ENCODE measurements at places on chromosomes 11 and 22.

GRCh38 chr11:47571895-47572294 is 6.5 kb downstream of the PTPMT1 start:
- no peak for DNase-seq

DNA sequence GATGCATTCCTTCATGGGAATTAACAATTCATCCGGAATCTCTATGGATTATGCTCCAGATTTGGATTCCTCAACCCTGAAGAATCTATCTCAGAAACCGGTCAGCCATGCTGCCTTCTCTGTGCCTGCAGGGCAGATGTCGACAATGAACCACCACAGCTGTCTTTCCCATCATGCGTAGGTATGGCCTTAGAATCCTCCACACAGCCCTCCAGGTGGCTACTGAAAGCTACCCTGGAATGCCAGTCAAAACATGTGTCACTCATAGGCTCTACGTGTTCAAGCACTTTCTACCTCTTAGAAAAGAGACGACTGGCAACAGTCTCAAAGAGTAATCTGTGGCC is 19.4 kb downstream of the MAML2 start:
- no peak for DNase-seq

DNA sequence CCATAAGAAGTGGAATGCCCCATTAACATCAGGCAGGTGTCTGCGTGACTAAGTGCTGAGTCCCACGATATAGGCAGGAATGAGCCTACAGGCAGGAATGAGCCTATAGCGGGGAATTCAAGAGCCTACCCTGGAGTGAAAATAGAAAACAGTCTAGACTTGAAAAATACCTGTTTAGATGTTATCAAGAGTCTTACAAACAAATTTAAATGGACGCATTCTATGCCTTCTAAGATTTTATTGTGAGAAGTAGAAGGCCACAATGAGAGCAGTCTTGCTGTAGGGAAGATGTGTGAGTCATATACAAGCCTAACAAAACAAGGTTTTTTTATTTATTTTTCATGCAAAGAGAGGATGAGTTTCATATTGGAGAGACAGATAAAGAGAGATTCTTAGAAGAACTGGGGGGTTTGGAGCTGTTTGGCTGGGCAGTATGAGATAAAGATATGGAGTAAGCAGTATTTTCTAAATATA is 200.8 kb upstream of the ZC3H12C start:
- DNase-seq, result no peak

- DNase-seq, result no peak
Observed at GRCh38 chr11:95821640-95822039, 31.3 kb downstream of the CEP57 start.

DNA sequence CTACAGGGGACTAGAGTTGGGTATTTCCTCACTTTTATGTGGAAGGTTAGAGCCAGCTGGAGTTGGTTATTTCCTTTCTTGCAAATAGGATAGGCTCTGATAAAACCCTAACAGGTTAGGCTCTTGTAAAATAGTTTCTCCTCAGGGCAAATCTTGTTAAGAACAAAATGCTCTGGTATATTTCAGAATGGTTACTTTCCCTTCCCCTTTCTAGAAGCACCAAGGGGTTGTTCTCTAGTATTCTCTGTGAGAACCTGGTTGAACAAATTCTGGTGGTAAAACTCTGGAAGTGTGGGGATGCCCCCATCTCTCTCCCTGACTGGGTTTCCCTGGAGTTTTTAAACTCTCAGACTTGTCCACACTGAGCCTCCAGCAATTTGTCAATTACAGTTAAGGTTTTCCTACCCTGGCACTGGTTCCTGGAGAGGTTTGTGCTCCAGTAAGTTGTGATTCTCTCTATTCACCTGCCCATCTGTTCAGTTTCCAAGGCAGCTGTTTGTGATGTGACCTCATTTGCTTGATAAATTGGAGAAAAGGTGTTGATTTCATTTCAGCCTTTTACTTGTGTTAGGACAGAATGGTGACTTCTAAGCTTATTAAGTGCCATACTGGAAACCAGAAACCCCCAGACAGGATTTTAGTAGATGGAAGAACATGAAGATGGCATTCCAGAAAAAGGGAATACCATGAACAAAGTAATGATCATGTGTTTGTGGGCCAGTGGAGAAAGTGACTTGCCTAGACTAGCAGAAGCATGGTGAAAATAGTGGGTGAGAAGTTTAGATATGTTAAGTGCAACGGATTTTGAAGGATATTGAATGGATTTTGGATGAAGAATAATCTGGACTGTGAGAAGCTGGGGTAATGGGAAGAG is 64.6 kb downstream of the EXT2 start:
- DNase-seq, result no peak
